ENCODE measurements at places on chromosomes 11 and 22. TPM values are rescaled to one million over a fixed set of nuclear protein-coding genes. Genes with fewer than 3 reads are reported as not detected.
A peak's percentile ranks its signal among the peaks of the same experiment; 100 is the strongest.

The RIC3 gene
- 11.8 TPM for total RNA-seq

- DNase-seq: no peak
- H3K4me3 ChIP-seq: no peak overlapping the region
- H3K27ac ChIP-seq: no peak overlapping the region
- no peaks in the 10 kb centered on the region for H3K27me3 ChIP-seq
- no peaks in the 10 kb centered on the region for H3K36me3 ChIP-seq
- no peaks in the 10 kb centered on the region for H3K4me1 ChIP-seq
These were observed 96.8 kb upstream of the PLET1 start for GRCh38 chr11:112357488-112357887.

- peak overlapping the region; percentile 82 for H3K27ac ChIP-seq
- peaks cover 60% of the 10 kb centered on the region for H3K4me1 ChIP-seq
These were observed 519 bp downstream of the ARRB1 start for GRCh38 chr11:75350743-75351540.

DNA sequence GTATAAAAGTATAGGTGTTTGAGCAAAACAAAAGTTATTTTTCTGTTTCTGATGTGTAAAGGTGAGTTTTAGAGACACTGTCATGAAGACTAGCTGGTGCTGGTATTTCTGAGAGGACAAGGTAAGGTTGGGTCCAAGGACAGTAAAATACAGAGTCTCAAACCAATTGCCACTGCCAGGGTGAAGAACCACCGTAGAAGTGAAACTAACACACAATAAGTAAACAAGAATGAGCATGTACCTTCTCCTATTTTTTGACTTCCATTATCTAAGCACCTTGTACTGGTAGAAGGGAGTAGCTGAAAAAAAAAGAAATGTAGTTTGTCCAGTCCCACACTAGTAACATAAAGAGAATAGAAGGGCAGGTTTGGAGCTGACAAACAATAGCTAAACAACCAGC is 117.3 kb downstream of the TTC28 start:
- no peaks in the 10 kb centered on the region for H3K4me1 ChIP-seq
- H3K27me3 ChIP-seq: no peaks in the 10 kb centered on the region
- DNase-seq: no peak
- no peak overlapping the region for H3K27ac ChIP-seq
- no peak overlapping the region for H3K4me3 ChIP-seq

The CDC42EP2 gene
- 1.0 TPM for total RNA-seq

- H3K4me3 ChIP-seq: no peak overlapping the region
- no peak for DNase-seq
- H3K36me3 ChIP-seq: no peaks in the 10 kb centered on the region
- no peak overlapping the region for H3K27ac ChIP-seq
- no peaks in the 10 kb centered on the region for H3K27me3 ChIP-seq
These were observed 141.4 kb downstream of the NTM start for GRCh38 chr11:131511794-131512193.

- no peak overlapping the region for H3K4me3 ChIP-seq
- H3K27ac ChIP-seq: no peak overlapping the region
- no peaks in the 10 kb centered on the region for H3K36me3 ChIP-seq
- no peaks in the 10 kb centered on the region for H3K4me1 ChIP-seq
These were observed 410.3 kb downstream of the MN1 start for GRCh38 chr22:27391092-27391770.

The NKAPD1 gene
- total RNA-seq: 22.6 TPM

DNA sequence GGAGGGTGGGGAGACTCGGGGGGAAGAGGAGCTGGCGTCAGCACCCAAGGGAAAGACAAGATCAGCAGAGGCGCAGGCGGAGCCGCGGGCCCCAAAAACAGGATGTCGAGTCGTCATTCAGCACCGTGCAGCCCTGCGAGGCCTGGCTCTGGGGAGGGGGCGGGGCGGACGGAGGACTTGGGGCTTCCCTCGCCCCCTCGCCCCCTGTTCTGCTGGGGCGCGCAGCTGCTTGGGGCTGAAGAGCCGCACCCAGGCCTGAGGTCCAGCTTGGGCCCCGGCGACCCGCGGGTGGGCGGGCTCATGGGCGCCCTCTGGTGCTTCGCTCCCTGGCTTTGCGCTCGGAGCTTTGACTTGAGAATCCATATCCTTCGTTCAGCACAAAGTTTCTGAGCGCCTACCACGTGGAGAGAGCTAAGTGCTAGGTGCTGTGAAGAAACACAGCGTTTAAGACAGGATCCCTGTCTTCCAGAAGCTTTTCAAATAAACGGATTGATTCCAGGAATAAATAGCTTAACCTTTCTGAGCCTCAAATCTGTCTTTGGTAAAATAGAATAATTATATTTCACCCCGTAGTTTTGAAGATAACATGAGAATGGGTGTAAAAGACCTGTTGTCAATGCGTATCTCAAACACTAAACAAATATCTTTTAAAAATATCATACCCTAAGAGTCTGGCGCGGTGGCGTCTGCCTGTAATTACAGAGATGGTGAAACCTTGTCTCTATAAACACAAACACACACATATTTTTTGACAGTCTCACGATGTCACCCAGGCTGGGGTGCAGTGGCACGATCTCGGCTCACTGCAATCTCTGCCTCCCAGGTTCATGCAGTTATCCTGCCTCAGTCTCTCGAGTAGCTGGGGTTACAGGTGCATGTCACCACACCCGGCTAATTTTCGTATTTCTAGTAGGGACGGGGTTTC is 929 bp upstream of the RHOG start:
- DNase-seq: peak; percentile 96
- no peaks in the 10 kb centered on the region for H3K36me3 ChIP-seq
- H3K27me3 ChIP-seq: no peaks in the 10 kb centered on the region
- H3K4me3 ChIP-seq: peak overlapping the region; percentile 60
- peaks cover 32% of the 10 kb centered on the region for H3K4me1 ChIP-seq
- peak overlapping the region; percentile 86 for H3K27ac ChIP-seq

GRCh38 chr22:20599117-20599516 is 91.7 kb downstream of the MED15 start:
- H3K27me3 ChIP-seq: no peaks in the 10 kb centered on the region
- H3K4me1 ChIP-seq: no peaks in the 10 kb centered on the region
- no peak for DNase-seq
- H3K36me3 ChIP-seq: no peaks in the 10 kb centered on the region

DNA sequence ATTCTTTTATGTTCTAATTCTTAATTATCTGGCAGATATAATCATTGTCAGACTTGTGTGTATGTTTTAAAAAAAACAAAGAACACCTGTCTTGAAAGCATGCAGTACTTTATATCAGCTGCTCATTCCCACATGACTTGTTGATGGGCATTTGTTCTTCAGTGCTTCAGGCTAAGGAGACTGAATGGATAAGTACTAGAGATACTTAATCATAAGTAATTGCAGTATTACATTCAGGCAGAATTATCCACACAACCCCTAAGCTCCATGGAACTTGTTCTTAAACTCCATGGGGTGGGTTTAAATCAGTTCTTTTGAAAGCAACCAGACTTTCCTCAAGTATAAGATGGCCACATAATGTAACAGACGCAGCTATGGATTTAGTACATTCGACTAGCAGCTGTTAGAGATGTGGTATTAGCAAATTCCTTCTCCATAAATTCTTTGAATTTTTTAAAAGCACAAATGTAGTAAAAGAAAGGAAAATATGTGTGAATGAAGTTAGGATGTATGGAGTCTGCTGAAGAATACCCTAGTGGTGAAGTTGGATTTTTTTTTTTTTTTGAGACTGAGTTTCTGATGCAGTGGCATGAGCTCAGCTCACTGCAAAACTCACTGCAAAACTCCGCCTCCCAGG is 3.0 kb downstream of the JAM3 start:
- H3K27ac ChIP-seq: no peak overlapping the region
- H3K36me3 ChIP-seq: no peaks in the 10 kb centered on the region
- peaks cover 6% of the 10 kb centered on the region for H3K4me1 ChIP-seq
- H3K27me3 ChIP-seq: no peaks in the 10 kb centered on the region

The GRAP2 gene
- 53.2 TPM for total RNA-seq

The DCPS gene
- 42.4 TPM for total RNA-seq

The LINC01488 gene
- total RNA-seq: not detected

All from CD8-positive, alpha-beta memory T cell (primary cell).